SJSA1 (cell line): ENCODE measurements at places on chromosomes 3 and 15.

DNA sequence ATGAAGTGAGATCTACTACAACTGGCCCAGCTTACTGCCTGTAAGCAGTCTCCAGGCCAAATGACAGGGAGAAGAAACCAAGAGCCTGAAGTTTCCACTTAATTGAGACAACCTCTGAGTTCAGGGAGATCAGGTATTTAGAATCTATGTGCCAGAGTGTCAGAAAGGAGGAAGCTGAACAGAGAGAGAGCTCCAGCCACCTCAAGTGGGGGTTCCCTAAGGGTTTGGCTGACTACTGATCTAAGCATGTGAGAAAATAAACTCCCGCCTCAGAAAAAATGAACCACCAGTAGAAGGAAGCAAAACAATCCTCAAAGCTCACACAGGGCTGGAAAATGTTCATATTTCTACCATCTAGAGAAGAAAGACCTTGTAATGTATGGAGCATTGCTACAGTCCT, 25.0 kb downstream of the ADAM10 start:
- peak; percentile 37 for DNase-seq

GRCh38 chr3:15755780-15756179, 42.0 kb downstream of the ANKRD28 start:
- no peak for DNase-seq

- DNase-seq = no peak
Observed at GRCh38 chr3:140922634-140923033, 19.0 kb upstream of the SLC25A36 start.

- no peak for DNase-seq
Observed at GRCh38 chr3:104642827-104643226, 723.9 kb upstream of the ALCAM start.

DNA sequence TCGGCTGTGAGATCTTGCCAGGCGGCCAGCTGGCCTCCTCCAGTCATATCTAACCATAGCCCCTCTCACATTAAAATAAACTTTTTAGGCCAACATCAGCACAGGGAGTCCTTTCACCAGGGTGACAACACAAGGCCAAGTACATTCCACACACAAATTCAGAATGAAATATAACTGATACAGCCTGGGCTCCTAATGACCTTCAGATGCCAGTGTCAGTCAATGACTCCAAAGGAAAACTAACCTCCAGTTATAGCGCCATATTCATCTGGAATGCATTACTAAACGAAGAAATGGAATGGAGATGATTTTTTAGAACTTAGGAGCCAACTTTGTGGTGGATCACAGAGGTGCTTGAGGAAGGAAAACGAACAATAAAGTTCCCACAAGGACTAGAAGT, 205.4 kb downstream of the GREM1 start:
- no peak for DNase-seq

DNA sequence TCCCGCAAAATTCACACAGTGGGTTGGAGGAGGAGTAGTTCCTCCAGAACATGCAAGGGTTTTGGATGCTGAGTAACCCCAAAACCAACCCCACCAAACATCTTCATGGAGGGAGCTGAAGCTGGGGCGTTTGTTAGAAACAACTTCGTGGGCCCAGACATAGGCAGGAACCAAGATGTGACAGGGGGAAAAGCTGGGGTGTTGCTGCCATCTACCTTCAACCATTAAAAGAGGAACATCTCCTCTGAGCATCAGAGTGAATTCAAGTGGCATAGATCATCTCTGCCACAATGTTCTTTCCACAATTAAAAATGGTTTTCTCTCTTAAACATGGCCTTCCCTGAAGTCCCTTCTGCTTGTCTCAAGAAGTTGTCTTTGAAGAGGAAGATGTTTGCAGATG, 20.5 kb downstream of the SIDT1 start:
- no peak for DNase-seq

GRCh38 chr3:14312375-14312774, 90.0 kb upstream of the SLC6A6 start:
- DNase-seq = no peak

- no peak for DNase-seq
Observed at GRCh38 chr15:35362195-35362829, 183.7 kb downstream of the DPH6 start.

GRCh38 chr3:196128172-196128843, 46.4 kb upstream of the TFRC start:
- DNase-seq = no peak

- DNase-seq = no peak
Observed at GRCh38 chr3:107769882-107770281, 247.1 kb downstream of the BBX start.
